ENCODE measurements at places on chromosomes 3 and 15.

DNA sequence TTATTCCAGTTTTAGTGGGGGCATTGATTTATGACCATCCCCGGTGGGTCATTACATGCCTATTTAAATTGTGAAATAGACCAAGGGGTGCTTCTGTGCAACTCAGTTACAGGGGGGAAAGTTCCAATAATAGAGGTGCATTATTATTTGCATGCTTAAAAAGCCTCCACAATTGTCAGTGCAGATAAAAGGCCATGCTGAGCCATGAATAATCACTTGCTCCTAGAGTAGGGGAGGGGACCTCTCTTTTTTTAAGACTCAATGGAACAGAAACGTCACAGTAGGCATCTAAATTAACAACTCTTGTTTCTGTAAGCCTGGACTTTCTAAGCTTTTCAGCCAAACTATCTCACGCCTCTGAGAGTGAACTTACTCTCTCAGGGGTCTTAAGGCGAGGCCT lies 66.5 kb upstream of the CMTM7 start:
- no peak for DNase-seq

DNA sequence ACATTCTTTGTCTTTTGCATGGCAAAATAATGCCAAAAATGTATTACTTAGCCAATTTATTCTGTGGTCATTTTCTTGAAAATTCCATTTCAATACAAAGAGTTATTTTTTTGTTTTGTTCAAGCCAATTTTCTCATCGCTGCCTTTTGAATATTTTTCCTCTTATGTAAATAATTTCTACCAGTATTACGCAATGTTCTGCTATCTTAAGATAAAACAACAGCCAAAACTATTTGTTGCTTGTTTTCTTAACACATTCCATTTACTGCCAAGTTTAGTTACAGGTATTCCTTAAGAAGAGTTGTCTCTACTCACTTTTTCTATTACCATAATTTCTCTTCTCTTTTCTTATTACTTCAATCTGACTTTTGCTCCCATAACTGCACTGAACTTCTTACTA lies 163.1 kb downstream of the ROBO1 start:
- DNase-seq, result no peak

DNA sequence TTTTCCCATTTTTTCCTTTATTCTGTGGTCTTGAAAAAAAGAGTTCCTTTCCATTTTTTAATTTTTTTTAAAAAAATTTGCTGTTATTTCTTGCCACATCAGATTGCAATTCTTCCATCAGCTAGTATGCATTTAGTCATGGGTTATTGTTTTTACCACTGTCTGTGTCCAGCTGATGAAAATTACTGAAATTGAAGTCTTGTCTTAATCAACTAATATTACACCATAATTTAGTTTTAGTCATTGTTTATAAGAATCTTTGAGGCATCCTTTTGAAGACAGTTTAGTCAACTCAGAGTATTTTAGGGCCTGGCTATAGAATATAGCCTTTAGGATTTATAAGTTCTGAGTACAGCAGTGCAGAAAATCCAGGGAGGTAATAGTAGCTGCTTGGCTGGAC lies 172.1 kb downstream of the LRTM1 start:
- DNase-seq, result no peak

DNA sequence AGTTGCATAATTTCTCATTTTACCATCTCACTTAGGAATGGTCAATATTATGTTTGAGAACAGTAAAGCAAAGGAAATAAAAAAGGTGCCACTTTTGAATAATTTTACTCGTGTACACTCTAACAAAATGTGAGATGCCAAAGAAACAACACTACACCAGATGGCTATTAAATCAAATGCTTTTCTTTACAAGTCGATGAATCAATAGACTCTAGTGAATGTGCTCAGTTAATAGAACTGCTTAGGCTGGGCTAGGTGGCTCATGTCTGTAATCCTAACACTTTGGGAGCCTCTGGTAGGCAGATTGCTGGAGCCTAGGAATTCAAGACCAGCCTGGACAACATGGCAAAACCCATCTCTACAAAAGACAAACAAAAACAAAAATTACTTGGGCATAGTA lies 87.9 kb downstream of the ZNF609 start:
- DNase-seq, result no peak

DNA sequence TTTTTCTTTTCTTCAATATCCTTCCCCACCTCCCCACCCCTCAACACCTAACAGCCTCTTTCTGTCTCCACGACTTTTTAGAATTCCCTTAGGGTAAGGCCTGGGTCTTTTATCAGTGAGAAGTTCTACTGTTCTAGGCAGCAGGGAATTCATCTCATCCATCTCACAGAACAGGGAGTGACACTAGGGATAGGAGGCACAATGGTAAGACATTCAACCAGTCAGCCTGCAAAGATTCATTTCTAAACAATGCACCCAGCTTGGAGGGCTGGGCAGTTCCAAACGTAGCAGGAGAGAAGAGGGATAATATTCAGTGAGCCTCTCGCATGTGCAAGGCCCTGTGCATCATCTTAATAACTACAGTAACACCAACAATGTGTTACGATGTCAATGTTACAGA lies 43.6 kb downstream of the LRIG1 start:
- DNase-seq, result no peak

GRCh38 chr3:185667574-185667973 lies 81.5 kb downstream of the SENP2 start:
- no peak for DNase-seq

- peak; percentile 28 for DNase-seq
Observed at GRCh38 chr3:89098964-89099585, 8.3 kb upstream of the EPHA3 start.

DNA sequence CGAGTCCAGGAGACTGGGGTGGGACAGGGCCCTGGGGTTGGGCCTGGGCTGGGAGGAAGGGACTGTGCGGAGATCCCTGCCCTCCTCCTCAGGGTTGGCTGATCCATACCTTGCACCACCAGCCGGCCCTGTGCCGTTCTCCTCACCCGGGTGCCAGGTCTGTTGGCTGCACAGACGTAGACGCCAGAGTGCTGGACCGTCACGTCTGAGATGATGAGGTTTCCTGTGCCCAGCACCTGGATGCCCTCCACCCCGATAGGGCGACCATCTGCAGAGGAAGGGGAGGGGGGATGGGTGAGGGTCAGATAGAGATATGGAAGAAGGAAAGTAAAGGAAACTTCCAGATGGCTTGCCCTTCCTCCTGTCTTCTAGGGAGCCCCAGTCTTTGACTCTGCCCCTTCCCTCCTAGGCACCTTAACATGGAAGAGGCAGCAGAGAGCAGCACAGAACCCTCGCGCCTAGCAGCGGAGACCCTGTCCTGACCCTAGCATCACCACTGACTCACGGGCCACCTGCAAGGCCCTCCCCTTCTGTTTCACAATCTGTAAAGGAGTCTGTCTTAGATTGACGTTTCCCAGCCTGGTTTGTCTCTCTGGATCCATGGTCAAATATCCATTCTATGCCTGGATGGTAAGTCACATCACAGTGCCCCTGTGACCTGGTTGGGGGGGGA lies 28.8 kb downstream of the RNU5B-1 start:
- DNase-seq, result no peak

DNA sequence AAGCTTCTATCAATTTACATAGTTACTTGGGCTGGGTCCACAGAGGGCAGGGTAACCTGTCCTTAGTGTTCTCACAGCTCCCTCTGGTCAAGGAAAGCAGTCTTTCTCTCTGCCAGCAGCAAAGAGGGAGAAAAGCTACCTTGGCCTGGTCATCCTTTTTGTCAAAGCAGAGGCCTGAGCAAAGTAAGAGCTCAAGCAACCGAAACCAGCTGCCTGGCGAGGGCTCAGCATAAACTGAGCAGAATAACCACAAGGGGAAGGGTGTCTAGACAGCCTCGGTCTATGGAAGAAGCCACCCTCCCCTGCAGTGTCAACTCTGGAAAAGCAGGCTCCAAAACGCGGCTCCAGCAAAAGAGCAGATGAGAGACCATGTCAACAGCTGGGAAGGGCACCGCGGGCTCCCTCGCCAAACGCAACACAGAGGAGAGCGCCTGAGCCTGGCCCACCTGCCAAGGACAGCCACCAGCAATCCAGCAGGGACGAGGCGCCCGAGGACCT lies 17.4 kb downstream of the LRIG1 start:
- DNase-seq, result peak; percentile 27

- DNase-seq, result no peak
Observed at GRCh38 chr15:93001881-93002280, 87.1 kb downstream of the RGMA start.

DNA sequence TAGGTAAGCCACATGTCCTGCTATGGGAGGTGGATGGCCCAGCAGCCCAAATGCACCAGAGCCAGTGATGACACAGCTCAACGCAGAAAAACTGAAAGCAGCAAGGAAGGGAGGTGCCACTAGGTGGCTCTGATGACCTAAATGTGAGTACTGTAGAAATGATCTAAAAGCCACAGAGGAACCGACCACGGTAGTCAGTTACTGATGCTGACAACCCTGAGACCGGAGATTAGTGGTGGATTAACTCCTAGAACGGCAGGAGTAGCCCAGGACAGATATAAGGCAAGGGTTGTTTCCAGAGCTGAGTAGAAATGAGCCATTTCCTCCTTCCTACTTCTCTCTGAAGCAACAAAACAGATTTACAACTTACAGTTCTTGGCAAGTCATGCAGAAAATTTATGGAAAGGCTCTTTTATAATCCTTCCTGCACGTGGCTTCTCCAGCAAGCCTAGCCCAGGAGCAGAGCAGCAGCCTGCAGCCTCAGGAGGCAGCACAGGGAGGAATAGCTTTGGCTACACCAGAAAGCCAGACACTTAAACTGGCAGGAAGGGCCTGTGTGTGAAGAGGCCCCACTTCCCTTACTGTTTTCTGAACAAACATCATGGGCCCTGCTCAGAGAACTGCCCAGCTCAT lies 13.1 kb downstream of the FBXL22 start:
- DNase-seq, result peak; percentile 79

DNA sequence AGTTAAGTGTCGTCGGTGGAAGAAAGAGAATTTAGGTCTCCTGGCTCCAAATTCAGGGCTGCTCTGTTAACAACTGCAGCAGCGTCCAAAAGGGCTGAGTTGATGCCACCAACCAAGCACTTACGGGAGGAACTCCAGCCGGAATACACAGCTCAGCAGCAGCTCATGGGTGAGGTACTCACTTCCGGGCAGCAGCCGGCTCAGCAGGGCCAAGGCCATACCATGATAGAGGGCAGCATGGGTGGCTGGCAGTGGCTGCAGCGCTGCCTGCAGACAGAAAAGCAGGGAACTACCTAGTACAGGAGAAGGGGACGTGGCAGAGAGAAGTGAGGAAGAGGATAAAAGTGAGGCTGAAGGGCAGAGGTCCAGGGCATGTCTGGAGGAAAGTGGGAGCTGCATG lies 8.0 kb upstream of the LTK start:
- DNase-seq, result no peak

GRCh38 chr3:185042312-185043050 lies 110.4 kb downstream of the C3orf70 start:
- DNase-seq, result no peak

GRCh38 chr3:61559136-61559731 lies 2.1 kb upstream of the PTPRG start:
- no peak for DNase-seq

DNA sequence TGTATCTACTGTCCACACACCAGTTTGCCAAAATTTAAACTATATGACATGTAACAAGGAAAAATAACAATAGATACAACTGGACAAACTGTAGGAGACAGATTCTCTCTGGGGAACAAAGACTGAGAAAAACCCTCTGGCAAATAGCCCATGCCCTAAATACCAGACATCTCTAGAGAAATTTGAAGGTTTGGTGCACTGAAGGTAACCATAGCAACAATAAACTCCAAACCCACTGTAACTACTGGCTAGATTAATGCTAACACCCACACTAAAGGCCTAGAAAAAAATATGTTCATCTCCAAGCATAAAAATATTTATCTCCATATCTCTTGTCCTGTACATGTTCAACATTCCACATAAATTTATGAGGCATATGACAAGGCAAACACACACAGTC lies 267.1 kb downstream of the STXBP5L start:
- DNase-seq, result no peak

GRCh38 chr3:147428754-147429153 lies 19.6 kb downstream of the ZIC1 start:
- no peak for DNase-seq

DNA sequence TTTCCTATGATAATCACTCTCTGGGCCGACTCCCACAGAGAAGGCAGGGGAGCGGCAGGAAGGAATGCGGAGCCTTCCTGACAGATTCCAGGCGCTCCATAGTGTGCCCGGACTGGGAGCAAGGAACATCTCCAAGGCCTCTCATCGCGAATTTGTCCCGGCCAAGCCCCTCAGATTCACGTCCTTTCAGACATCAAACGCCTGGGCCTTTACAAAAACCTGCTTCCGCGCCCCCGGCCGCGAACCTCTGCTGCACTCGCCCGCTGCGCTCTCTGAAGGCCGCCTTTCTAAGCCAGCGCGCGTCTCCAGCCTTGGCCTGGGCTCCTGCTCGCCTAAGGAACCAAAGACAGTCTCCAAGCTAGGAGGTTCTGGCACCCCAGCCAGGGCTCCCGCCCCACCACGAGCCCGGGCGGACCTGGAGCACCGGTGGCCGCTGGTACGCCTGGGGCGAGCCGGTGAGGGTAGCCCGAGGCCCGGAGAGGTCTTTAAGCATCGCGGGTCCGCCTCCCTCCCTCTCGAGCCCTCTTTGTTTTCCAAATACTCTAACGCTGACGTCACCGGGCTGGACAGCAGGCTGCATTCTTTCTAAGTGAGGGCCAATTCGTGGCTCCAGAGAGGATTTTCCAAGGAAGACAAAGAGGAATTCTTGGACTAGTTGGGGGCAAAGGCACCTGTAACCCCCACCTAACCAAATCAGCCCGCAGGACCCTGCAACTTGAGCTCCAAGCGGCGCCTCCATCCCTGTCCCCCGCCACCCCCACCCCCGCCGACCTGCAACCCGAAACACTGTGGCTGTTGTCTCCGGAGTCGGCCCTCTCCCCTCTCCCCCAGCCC lies 759 bp downstream of the AMOTL2 start:
- no peak for DNase-seq

DNA sequence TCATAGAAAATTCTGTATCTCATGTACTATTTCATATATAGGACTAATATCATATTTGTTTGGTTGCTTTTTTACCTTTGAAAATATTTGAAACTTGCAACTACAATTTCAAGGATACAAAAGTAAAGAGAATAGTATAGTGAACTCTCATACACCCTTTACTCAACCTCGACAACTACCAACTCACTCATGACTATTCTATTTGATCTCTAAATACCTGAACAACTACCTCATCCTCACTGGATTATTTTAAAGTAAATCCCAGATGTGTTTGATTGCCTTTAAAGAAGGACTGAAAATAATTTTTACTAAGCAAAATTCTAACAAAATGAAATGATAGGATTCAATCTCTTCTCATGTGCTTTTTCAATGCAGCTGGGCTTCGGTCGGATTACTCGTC lies 12.1 kb downstream of the TMPRSS7 start:
- DNase-seq, result no peak

- DNase-seq, result no peak
Observed at GRCh38 chr15:97084650-97085049, 754.1 kb downstream of the NR2F2 start.
